ENCODE measurements at places on chromosomes 2 and 18.

DNA sequence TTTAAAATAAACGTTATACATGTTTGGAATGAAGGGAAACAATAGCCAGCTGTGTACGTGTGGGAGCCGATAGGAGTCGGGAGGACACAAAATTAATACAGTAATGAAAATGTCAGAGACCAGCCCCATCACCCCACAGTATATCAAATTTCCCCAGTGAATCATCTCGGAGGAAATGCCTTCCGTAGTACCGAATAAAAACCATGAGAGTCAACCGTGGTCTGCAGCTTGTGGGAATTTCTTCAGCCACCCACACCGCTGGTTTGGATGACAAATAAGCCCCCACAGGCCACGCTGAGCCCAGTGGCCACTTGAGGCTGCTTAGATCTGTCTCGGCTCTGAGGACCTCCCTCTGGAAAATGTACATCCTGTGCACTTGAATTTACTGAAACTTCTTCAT, 133.7 kb downstream of the COL6A3 start:
- DNase-seq: no peak

DNA sequence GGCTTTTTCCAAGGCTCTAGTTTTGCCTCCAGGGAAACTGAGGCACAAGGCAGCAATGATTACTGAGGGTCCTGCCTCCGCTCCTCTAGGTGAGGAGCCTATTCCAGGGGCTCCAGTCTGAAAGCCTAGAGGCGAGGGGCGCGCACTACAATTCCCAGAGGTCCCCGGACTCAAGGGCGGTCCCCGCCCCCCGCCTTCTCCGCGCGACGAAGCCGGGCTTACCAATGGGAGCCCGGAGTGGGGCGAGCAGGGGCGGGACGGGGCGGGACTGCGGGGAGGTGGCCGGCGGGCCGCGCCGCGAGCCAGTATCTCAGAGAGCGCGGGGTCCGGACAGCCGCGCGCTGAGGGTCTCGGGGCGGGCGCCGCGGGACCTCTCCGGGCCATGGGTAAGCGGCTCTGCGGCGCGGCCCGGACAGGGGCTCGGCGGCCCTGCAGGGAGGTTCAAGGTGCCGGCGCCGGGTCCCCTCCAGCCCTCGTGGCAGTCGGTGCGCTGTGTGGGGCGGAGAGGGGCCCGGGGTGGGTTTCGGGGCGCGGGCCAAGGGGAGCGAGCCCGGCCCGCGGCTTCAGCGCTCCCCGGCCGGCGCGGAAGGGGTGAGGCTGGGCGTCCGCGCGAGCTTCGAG, at the start of gene ARID5A:
ARID5A (plus strand) TSS at position 308 of the 621 bp plus-strand sequence; CDS start at position 383, 75 bp downstream.
- DNase-seq: peak; percentile 80

GRCh38 chr2:9385841-9386240, 37.5 kb downstream of the ITGB1BP1 start:
- DNase-seq: no peak

- DNase-seq: no peak
These were observed 144.4 kb upstream of the KCNJ3 start for GRCh38 chr2:154554046-154554445.

DNA sequence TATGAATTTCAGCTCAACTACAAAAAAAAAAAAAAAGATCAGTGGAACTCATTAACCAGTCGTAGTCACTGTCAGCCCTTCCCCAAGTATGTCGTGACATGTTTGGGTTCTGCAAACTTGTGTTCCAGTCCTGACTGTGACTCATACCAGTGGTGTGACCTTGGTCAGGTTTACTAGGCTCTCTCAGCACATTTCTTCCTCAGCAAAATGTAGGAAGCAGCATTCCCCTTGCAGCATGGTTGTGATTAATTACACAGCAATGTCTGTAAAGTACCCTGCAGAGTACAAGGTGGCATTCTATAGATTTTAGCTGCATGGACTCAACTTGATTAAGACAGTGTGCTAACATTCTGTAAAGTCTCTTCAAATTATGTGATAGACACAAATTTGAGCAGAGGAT, 156.9 kb downstream of the LAMA1 start:
- DNase-seq: no peak

GRCh38 chr2:165268754-165269153, 29.5 kb downstream of the SCN2A start:
- no peak for DNase-seq

DNA sequence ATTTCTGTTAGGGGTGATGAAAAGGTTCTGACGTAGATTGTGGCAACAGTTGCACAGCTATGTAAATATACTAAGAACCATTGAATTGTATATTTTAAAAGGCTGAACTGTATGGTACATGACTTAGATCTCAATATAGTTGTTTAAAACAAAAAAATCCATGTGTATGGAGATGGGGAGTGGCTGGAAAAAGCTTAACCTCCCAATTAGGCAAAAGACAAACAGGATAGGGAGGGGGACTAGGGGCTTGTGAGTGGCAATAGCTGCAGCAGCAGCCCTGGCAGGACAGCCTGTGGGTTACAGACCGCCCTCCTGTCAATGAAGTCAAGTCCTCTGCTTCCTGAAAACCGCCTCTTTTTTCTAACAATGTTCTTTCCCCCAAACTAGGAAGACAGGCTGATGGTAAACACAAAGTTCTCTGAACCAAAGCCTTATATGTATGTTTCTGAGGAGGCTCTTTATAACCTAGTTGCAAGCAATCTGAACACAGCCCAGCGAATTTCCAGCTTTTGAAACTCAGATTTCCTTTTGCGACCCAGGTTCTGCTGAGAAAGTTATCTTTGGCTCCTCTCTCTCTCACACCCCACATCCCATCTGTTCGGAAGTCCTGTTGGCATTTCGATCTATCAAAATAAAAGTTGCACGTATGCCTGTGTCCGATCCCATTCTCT, 10.3 kb downstream of the ATP8B1 start:
- no peak for DNase-seq

DNA sequence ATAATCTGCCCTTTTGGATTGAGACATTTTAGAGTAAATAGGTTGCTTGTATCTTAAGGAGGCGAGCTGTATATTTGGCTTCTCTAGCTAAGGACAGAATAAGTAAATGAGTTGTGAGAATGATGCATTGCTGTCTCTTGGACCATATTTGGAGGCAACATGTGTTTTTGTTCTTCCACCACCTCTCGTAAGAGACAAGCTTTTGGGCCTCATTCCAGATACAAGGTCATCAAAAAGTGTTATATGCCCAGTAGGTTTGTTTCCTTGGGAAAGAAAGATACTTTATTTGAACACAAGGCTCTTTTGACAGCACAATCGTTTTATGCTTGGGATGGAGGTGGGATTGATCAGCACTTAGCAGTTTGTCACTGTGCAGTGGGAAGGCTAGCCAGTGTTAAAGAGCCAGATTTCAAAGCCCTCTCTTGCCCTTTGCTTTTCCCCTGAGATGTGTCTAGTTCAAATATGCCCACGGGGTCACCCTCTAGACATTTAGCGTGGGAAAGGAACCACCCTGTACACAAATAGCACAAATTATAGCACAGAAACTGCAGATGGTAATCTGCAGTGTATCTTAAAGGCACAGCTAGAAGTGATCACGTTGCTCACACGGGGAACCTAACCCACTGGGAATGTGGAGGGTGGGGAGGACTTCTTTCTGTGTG, 131.3 kb downstream of the MAP4K4 start:
- no peak for DNase-seq

DNA sequence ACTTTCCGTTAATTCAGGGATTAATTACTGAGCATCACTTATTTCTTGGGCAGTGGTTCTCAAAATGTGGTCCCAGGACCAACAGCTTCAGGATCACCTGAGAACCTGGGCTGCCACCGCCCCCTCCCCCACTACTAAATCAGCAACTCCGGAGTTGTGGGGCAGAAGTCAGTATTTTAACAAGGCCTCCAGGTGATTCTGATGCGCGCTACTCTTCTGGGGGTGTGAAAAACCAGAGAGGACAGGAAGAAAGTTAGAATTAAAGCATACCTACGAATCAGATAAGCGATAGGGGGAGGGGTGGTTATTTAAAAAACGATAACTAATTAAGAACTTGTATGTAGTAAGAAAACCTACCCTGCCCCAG, 319 bp downstream of the ZSCAN30 start:
- no peak for DNase-seq

DNA sequence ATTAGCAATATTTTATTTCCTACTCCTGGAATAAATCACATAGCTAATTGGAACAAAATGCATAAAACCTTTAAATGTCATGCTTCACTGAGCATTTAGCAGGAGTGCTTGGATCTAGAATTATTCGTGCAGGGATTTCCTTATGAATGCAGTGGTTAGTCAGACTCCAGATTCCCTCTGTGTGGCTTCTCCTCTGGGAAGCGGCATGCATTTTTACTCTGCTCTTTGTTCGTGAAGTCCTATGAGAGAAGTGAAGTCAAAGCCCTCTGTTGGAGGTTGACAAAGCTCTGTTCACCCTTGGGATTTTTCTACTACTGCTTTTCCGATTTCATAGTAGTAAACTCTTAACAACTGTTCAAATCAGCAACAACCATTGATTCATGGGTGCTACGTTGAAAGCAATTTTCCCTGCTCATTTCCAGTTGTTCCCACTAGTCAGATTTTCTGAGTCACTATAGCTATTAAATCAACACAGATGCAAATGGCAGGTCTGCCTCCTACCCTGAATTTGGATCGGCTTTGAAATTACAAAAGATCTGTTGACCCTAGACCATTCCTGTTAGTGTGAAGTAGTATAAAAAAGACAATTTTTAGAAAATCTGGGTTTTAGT, 461.7 kb downstream of the STK39 start:
- no peak for DNase-seq

DNA sequence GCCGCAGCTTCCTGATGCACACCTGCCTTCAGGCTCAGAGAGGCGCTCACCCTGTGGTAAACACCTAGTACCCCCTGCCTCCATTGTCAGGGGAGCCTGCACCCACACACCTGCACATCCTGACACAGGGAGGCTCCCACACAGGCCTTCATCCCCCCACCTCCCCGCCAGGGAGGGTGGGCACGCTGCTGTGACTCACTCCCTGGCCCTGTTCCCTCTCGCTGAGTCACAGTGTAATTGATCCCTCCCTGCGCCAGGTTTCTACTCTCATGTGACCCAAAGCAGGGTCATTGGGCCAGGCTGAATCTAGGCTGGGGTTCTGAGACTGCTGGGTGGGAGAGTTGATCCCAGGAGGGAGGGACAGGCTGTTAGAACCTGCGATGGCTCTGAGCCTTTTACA, 8.5 kb upstream of the CELF4 start:
- DNase-seq: no peak

DNA sequence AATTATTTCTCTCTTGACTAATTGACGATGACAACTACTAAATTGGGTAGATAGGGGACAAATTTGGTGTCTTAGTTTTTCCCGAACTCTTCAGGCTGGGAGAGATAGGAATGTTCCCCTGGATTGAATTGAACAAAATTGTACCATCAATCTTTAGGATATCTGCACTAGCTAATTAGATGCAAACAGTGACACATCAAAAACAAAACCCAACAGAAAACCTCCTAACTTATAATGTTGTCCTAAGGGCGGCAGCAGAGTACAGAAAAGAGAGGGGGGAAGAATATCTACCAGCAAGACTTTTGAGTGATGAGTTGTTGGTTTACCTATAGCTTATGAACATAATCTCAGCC, 342.9 kb downstream of the INSIG2 start:
- no peak for DNase-seq

- no peak for DNase-seq
These were observed 225.3 kb upstream of the THUMPD2 start for GRCh38 chr2:40004336-40004735.

DNA sequence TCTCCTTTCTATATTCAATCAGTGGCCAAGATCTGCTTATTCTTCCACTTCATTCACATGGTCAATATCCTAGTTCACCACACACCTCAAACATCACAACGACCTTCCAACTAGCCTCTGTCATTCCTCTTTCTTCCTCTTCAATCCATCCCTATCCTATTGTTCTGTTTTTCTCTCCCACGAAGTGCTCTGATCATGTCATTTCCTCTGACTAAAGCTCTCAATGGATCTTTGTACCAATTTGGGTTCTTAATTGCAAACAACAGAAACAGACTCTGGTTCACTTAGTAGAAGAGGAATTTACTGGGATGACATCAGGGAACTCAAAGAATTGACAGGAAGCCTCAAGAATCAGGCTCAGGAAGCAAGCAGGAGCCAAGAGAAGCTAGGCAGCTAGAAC, 23.5 kb downstream of the WNT10A start:
- no peak for DNase-seq

DNA sequence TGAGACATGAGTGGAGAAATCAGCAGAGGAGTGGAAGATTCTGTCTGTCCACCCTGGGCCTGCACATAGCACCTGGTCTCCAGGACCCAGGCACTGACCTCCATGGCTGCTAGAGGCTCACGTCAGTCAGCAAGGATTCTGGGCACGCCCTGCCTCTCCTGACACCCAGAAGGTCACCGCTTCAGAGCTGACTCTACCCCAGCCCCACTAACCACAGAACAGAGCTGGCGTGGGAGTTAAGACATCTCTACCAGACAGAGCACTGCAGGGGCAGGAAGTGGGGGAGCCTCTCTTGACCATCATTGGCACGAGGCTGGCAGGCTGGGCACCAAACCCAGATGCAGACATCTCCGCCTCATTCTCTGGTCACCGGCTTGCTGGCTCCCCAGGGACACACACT, 3.0 kb downstream of the ADCY3 start:
- DNase-seq: no peak

DNA sequence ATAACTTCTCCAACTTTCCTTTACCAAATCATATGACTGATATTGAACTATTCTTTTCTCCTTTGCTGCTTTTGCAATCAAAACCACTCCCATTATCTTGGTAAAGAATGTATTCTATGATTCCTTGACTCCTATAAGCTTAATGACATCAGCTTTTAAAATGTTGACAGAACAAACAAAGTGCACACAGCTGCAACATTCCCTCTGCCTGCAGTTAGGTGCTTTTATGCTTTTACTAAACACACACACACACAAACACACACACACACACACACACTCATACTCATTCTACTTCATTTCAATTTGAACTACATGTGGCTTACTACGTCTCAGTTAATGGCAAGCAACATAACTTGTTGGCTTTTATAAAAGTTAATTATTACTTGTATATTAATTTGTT, 946.6 kb downstream of the DPP10 start:
- no peak for DNase-seq

- no peak for DNase-seq
These were observed 11.0 kb upstream of the FARP2 start for GRCh38 chr2:241344925-241345651.

- no peak for DNase-seq
These were observed 74.6 kb downstream of the DCDC2C start for GRCh38 chr2:3777966-3778365.

GRCh38 chr2:110707386-110707965, 24.9 kb upstream of the ACOXL start:
- no peak for DNase-seq

All from T-helper 17 cell (primary cell).